ENCODE measurements at places on chromosomes 5 and 9. TPM values are rescaled to one million over a fixed set of nuclear protein-coding genes. Genes with fewer than 3 reads are reported as not detected.

Gene GABRB2
- total RNA-seq: not detected

Gene FCN2
- not detected for total RNA-seq

Gene LCP2
- not detected for total RNA-seq

Gene PGM5
- not detected for total RNA-seq

Gene TAF1L
- not detected for total RNA-seq

Gene ADGRD2
- not detected for total RNA-seq

Gene ABO
- total RNA-seq: not detected

Gene OXCT1
- 3.4 TPM for total RNA-seq

Gene WDR55
- total RNA-seq: 32.7 TPM
